ENCODE measurements at places on chromosomes 2 and 18.

DNA sequence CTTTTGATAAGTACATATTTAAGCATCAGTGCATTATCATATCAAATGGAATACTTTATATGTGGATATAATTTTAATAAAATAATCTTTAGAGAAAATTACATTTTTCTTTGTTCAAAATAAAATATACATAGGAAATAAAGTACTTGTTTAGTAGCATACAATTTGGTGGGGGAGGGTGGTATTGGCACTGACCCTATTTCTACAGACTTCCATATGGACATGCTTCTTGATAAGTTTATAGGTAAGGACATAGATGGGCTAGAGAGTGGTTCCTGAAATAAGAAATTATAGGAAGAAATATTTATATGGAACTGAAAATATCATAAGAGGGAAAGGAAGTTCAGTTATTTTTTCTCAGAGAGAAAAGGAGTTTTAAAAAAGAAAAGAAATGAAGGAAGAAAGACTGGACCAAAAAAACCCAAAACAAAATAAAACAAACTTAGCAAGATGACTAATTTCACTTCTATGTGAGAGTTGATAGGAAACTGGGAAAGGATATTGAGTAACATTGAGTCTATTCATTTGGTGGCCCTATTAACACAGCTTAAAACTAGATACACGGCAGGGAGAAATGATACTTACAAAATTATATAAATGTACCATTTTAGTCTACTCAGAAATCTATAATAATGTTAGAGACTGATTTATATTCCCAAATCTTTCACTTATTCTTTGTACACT, 505.9 kb downstream of the ERBB4 start:
- no peak for DNase-seq

DNA sequence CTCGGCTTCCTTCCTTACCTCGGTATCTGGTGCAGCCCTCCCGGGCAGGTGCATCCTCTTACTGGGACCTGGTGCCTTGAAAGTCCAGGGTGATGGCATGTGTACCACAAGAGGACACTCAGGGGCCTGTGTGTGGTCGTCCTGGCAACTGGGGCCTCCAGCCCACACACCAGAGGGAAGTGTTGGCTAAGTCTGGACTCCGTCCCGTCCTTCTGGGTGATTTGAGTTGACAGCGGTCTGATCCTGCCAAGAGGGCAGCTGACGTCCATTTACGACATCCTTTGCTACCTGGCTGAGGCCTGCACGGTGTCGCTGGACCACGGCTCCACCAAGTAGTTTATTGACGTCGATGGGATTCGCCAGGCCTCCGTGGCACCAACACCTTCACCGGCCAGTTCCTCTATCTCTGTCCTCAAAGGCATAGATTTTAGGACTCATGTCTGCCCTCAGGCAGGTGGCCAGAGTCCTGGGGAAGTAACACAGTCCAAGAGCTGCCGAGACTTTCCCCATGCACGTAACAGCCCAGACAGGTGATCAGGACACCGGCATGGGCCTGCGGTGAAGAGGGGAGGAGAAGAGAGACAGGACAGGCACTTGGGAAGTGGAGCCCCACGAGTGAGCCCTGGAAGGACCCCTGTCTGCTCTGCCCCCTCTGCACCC, 186.0 kb upstream of the HDAC4 start:
- no peak for DNase-seq

- no peak for DNase-seq
Measured at GRCh38 chr2:107384422-107384821, 442.3 kb upstream of the RGPD4 start.

GRCh38 chr2:144668493-144669110, 148.7 kb upstream of the ZEB2 start:
- DNase-seq, result no peak

DNA sequence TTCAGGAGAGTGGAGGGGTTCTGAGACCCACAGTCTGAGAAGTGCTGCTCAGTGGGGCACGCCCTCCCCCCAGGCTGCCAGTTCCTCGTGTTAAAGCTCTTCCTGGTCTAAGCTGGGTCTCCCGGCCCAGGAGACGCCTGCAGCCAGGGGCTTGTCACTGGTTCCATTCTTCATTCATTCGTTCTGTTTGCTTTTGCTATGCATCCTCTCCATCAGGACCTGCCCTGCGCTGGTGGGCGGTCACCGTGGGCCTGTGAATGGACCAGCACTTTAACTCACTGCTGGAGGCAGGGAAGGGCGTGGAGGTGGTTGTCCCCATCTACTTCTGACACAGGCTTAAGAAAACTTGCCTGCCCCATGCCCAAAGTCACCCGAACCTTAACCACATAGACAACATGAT, 272.8 kb upstream of the HDAC4 start:
- DNase-seq, result no peak

- DNase-seq, result no peak
Measured at GRCh38 chr2:168566974-168567665, 111.0 kb downstream of the CERS6 start.
